ENCODE measurements at places on chromosomes 7 and 10.

- DNase-seq = no peak
Observed at GRCh38 chr7:65369843-65370242, 3.8 kb upstream of the ZNF92 start.

DNA sequence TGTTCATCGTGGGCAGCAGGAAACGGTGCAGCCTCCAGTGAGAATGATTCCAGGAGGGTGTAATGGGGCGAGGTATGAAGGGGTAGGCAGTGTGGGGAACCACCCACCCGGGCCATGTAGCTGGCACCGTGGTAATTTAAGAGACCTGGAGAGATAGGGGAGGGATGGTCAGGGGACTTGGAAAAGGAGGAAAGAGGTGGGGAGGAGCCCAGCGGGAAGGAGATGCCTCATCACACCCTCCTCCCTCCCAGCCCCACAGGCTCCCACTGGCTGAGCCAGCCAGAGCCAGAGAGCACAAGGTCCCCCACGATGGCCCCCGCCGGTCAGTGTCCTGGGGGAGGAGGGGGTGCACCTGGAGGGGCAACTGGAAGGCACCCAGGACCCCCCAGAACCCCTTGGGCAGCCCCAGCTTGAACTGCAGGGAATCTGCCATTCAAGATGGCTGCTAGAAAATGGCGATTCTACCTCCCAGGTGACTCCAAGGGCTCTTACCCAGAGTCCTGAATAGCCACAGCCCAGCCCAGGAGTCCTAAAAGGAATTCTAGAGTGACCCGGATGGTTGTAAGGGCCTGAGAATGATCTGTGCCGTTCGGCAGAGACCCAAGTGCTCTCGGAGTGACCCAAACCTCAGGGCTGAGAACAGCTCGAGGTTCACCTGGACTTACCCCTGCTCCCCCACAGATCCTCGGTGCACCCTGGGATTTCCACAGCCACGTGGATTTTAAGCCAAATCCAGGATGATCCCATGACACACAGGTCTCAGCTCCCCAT is 28.8 kb downstream of the CALML3 start:
- DNase-seq = peak; percentile 51

- DNase-seq = no peak
Observed at GRCh38 chr10:114995468-114996247, 57.7 kb downstream of the TRUB1 start.

- DNase-seq = no peak
Observed at GRCh38 chr7:9891056-9891455, 1082.6 kb upstream of the PHF14 start.

- no peak for DNase-seq
Observed at GRCh38 chr7:18353339-18353738, 142.2 kb upstream of the HDAC9 start.

- no peak for DNase-seq
Observed at GRCh38 chr7:890868-891267, 14.5 kb downstream of the GET4 start.

- no peak for DNase-seq
Observed at GRCh38 chr10:133179651-133180050, 19.6 kb downstream of the KNDC1 start.

GRCh38 chr7:157628456-157628855 is 291.7 kb downstream of the DNAJB6 start:
- no peak for DNase-seq

GRCh38 chr10:13716081-13717071 is 129.6 kb downstream of the PRPF18 start:
- DNase-seq = no peak

DNA sequence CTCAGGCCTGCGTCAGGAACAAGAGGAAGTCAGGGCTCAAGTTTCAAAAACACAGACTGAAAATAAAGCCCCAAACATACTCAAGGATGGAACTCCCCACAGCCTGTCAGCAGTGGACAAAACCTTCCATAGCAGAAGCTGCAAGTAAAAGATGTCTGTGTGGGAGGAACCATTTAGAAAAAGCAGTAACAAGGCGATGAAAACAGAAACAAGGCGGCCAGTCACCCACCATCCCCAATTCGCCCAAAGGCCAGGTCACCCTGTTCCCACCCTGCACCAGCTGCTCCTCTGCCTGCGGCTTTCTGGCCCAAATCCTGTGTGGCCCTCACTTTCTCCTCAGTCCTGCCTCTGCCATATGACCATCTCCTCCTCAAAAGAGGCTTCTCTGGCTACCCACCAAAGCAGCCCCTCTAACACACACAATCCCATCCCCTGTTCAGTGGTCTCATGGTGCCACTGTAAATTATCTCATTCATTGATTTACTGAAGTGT is 27.8 kb downstream of the KCNMA1 start:
- DNase-seq = no peak

DNA sequence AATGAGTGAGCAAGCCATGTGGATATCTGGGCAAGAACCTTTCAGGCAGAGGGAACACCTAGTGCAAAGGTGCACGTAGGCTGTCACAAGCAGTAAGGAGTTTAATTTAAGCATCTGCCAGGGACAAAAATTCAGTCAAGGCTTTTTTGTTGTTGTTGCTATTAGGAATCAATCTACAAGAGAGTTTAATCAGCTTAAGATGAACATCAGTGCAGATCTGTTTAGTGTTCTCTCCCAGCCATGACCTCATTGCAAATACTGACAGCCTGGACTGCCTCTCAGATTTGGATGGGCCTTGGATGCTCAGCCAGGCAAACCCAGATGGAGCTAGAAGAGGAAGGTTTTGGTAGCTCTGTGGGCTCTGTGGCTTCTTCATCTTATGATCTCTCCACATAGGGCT is 3.3 kb upstream of the GLCCI1 start:
- DNase-seq = no peak

DNA sequence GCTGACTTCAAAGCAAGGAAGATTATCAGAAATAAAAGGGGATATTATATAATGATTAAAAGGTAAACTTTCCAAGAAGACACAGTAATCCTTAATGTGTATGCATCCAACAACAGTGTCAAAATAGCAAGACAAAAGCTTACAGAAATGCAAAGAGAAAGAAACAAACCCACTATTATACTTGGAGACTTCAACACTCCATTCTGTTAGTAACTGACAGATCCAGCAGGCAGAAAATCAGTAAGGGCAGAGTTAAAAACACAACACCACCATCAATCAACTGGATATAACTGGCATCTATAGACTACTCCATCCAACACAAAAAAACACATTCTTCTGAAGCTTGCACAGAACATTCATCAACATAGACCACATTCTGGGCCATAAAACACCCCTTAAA is 103.8 kb downstream of the OR13A1 start:
- no peak for DNase-seq

- DNase-seq = no peak
Observed at GRCh38 chr10:114908896-114909295, 29.1 kb upstream of the TRUB1 start.

GRCh38 chr7:151868396-151869108 is 8.4 kb downstream of the PRKAG2 start:
- no peak for DNase-seq

DNA sequence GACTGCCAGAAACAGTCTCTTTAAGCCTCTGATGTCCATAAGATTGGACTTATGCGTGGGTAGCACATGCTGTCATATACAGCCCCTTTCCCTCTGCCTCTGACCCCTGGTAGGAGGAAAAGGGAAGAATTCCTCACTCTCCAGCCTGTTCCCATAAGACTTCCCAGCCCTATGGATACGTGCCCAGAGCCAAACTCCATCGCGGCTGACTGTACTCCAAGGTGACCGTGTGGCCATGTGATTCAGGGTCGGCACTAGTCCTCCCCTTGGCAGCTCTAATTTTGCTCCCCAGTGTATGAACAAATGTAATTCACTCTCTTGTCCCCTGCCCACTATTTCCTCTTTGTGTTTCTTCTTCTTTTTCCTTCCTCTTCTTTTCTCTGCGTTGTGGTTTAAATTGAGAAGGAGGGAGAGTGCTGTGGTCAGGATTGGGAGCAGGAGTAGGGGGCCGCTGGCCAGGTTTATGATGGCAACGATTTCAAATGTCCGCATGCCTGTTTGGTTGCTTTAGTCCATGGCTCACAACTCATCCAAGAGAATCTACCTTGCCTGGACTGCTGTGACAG is 43.8 kb downstream of the PRLHR start:
- no peak for DNase-seq

DNA sequence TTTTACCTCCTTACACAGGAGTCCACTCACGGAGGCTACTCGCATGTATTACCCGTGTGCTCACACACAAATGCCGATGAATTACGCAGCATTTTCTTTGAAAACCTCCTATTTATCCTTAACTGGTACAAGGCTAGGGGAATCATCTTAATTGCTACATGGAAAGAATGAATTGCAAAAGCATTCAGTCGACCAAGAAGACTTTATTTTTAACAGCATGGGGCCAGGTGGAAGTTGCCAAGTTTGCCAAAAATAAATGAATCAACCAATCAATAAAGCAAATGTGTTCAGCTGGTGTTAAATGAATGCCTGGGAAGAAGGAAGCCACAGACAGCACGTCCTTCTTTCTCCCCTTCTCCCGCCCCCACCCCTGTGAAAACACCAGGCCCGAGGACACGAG is 55.8 kb downstream of the CTBP2 start:
- DNase-seq = no peak

- DNase-seq = no peak
Observed at GRCh38 chr10:78947226-78947625, 121.5 kb upstream of the ZMIZ1 start.

DNA sequence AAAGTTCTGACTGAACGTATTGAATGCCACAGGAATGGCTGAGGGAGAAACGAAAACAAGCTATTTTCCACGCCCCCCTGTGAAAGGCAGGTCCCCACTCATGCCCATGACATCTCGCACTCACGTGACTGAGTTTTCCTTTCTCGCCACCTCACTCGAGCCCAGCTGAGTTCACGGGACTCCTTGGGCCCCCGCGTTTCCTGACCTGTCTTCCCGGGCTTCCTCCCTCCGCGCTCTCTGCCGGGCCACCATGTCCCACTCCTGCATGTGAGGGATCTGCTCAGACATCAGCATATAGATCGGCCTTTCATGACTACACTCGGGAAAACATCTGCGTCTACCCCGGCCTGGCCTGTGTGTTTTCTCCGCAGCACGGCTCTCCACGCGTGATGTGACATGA is 226.0 kb upstream of the ADARB2 start:
- DNase-seq = no peak

- DNase-seq = no peak
Observed at GRCh38 chr10:33441561-33441960, 107.1 kb upstream of the NRP1 start.

DNA sequence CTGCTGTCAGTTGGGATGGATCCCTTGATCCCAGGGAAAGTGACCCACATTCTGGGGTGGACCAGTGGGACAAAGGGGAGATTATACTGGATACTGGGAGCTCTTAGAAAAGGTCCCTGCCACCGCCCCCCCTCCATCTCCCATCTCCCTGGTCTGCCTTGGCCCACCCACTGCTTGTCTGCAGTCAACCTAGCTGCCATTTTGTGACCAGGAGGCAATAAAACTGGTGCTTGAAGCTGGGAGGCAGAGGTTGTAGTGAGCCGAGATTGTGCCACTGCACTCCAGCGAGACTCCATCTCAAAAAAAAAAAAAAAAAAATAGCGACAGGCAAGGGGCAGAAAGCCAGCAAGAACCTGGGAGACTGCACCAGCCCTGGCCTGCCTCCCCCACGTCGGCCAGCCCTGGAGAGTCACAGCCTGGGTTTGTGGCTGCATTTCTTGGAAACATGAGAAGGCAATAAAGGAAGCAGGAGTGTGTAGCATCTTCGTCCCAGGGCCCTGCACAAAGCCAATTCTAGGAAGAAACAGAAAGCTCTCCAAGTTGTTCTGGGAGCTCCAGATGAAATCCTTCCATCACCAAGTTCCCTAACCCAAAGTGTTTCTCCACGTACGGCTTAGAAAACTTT is 4.7 kb upstream of the ARPC1B start:
- DNase-seq = no peak

DNA sequence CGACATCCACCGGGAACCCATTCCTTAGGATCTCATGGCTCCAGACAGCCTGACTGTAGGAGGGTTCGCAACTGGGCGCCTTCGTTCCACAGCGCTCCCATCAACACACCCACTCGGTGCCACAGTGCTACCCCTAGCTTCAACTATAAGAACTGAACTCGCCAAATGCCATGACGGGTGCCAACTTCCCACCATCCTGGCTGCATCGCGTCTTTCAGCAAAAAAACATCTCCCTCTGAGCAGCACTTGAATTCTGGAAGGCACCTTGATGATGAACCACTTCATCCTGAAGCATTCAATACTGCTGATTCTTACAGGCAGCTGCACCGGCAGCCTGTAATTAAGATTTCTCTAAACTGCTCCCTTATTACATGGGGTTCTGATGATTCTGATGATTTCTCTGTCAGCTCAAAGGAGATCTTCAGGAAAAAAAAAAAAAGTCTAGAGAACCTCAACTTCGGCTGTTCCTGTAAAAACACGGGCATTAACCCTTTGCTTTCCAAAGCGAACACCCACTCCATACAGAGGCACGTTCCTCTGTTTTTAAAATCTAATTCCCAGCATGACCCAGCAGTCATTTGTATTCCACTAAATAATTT is 1.3 kb downstream of the CYTH3 start:
- DNase-seq = peak; percentile 75

- DNase-seq = peak; percentile 68
Observed at GRCh38 chr10:24483701-24484100, 240.0 kb downstream of the ARHGAP21 start.

DNA sequence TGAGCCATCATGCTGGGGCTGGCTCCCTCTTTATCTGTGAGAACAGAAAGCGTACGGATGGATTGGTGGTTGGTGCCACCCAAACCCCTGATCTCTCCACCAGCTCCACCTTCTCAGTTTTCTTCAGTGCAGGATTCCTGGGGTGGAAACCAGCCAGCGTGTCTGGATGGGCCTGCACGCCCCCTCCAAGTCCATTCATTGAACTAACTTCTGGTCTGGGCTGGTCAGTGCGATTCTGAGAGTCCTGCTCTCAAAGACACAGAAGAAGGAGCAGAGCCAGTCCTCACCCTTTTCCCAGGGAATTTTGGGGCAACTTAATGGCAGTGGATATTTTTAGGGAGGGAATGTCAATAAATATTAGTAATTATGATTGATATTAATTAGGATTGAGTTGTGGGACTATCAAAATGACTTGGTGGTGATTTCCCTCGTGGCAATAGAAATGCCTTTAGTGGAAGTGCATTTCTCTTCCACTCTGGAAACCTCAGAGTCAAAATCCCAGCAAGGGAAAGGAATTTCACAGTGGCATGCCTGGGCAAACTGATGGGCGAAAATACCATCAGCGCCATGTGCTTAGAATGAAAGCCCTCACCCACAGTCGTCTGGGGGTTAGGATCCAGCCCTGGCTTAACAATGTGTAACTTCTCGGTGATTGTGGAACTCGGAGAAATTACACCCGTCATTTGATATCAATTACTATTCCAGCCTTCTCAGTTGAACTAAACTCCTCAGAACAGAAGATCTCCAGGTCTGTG is 69.3 kb upstream of the EEPD1 start:
- DNase-seq = no peak

DNA sequence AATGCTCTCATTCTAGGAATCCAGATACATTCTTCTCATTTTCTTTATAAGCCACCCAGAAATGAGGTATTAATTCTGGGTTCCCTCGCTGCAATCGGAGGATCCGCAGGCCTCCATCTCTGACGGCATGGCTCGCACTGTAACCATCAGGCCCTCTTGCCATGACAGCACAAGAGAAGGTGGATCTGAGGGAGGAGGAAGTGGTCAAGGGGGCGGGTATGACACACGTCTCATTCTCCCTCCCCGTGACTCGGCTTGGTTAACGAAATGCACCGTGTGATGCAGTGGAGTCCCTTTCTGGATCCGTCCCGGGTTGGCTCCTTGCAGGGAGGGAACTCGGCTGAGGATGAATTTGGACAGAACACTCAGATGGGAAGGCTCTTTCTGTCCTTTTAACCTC is 280.2 kb downstream of the TCERG1L start:
- DNase-seq = no peak

GRCh38 chr7:22696541-22697228 is 30.3 kb upstream of the IL6 start:
- no peak for DNase-seq

GRCh38 chr10:3652886-3653285 is 132.1 kb downstream of the KLF6 start:
- DNase-seq = peak; percentile 78

Data from activated effector memory CD4-positive, alpha-beta T cell treated with anti-CD3 and anti-CD28 coated beads, Interleukin-2, amount 50 U/mL, for 16 hours (primary cell).